Iris pigment epithelial cell (primary cell): ENCODE measurements at places on chromosomes 11 and 22.

DNA sequence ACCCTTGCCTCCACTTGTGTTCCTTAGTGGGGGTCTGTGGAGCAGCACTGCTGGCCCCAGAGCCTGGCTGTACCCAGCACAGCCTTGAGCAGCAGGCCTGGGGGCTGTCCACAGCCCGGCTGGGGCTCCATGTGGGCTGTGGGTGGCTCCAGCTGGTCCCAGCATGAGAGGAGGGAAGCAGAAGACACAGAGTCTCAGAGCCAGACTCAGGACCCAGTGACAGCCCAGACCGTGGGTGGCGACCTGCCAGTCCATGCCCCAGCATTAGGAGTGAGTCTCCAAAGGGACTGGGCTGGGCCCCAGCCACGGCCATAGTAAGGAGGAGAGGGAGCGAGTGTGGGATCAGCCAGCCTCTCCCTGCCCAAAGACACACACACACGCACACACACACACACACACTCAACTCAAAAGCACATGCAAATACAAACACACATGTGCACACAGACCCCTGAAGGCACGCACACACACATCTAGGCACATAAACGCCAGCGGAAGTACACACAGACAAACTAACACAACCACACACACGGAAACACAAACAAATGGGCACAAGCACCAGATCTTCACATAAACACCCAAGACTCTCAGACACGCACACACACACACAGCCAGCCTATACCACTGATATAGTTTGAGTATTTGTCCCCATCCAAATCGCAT, 16.7 kb upstream of the LRRC10B start:
- DNase-seq = no peak

- DNase-seq = no peak
These were observed 28.6 kb downstream of the LRFN4 start for GRCh38 chr11:66885469-66885868.

DNA sequence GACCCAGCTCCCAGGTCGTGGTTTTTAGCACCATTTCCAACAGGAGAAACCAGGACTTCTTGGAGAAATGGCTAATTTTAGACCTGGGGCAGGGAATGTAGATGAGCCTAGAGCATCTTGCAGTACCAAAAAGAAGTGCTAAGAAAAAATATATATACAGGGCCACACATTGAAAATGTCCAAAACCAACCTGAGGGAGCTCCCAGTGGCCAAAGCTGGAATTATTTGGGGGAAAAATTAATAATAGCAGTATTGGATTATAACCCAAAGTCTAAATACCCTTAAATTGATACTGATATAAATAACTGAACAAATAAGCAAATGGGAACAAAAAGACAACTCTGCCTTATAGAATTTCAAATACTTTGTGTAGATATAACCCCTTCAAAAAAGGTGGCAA, 108.0 kb downstream of the PARVA start:
- no peak for DNase-seq

DNA sequence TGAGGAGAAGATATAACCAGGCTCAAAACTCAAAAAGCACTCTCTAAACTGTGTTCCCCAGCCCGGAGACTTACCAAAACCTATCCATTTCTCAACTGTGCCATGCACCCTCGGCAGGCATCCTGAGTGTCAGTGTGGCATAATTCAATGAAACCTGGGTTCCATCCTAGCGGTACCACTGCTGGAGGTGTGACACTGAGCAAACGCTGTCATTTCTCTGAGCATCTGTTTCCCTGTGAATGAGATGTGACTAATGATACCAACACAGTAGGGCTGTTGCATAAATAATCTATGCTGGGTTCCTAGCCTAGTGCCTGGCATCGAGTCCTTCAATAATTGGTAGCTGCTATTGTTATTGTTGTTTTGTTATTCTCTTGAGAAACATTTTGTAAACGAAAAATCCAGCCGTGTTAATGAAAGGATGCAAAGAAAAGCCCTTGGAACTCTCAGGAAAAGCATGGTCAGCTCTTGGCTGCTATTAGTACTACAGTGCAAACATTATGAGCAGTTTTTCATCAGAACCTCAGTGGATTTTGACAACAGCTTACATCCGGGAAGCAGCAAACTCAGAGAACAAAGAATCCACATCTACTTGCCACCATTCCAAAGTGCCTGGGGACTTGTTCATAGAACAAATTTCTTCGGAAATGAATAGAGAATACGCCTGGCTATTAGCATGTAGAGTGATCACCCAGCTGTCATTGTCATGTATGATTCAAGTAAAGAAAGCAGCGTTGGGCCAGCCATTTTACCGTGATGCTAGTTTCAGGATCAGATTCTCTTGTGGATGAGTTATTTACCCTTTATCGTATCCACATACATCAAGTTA, 53.7 kb downstream of the TECTA start:
- no peak for DNase-seq

GRCh38 chr11:95821640-95822039, 31.3 kb downstream of the CEP57 start:
- DNase-seq = peak; percentile 71

DNA sequence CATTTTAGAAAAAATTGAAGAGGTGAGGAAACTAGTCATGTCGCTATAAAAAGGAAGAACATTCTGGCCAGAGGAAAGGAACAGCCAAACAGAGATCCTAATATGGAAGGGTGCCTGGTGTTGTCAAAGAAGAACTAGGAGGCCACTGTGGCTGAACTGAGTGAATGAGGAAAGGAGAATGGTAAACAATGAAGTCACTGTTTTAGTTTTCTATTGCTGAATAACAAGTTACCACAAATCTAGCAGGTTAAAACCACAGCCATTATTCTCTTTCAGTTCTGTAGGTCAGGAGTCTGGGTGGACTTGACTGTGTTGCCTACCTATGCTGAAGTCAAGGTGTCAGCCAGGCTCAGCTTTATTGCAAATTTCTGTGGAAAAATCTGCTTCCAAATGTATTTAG, 549.3 kb upstream of the CCDC90B start:
- peak; percentile 11 for DNase-seq

- no peak for DNase-seq
These were observed 2.9 kb downstream of the SMARCB1 start for GRCh38 chr22:23789638-23790037.

DNA sequence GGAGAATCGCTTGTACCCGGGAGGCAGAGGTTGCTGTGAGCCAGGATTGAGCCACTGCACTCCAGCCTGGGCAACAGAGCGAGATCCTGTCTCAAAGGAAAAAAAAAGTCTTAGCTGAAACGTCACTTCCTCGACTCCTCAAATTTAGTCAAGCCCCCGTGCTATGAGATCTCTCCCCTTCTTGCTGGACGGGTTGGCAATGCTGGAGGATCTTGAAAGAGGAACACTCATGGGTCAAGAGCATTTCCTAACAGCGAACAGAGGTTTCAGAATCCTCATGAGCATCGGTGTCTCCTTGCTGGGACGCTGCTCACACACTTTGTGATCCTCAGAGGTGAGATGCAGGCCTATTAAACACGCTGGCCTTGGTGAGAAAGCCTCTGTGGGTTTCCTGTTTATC, 35.9 kb downstream of the APOL3 start:
- no peak for DNase-seq

DNA sequence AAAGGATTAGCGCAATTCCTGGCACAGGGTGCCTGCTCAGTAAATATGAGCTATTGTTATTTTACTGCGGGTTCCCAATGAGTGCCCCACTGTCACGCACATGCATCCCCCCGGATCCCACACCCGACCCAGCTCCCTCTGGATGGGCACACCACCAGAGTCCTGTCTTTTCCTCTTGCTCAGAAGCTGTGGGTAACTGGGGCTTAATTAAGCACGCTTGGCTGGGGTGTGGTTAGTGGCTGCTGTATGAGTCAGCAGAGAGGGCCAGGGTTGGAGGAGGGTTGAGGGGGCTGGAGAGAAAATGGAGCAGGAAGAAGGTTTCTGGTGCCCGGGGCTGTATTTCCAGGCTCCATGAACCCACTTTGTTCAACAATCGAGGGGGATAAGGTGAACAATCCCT, 30.3 kb upstream of the NECTIN1 start:
- DNase-seq = peak; percentile 72

DNA sequence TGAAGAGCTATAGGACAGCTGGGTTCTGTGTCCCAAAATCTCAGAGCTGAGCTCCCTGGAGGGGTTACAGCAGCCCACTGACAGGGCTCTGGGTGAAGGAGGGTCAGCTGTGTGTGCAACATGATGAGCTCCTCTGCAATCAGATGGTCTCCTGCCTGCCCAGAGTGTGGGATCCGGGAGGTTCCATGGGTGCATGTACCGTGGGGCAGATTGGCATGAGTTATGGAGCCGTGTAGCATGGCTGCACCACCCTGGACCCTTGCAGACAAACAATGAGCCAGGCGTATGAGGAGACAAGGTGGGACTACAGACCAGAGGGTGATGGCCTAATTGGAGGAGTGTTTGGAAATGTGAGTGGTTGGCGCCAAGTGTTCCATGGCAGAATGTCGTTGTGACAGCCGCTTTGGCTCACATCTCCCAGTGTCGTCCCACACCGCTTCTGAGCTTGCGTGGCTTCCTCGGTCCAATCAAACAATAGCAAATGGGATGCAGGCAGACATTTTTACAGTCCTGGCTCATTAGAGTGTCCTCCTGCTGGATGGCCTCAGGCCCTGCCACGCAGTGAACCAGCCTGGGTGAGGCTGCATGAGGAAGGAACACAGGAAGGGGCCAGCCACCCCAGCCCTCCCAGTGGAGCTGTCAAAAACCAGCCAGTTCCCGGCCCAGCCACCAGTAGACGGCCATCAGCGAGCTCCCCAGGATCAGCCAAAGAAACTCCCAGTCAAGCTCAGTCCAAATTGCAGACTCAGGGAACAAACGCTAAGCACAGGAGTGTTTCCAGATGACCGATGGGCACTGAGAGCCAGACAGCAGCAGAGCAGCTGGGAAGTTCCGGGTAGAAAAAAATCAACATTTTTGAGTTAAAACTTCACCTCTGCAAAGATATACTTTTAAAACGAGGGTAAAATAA, 1066.9 kb downstream of the BRD1 start:
- DNase-seq = no peak

DNA sequence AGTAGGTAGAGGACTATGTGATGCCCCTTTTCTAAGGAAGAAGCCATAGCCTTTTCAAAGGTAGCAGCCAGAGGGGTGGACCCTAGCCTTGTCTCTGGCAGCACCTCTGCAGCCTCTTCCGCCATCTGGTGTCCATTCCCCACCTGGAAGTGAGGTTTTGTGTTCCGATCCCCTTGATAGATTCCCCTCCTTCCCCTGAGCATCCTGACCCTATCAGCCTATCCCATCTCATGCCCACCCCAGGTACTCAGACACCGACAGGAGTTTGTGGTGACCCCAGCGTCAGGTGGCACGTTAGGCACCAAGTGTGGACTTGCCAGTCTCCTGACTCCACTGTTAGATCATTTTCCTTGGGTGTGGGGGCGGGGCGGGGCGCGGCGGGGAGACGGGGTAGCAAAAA, 398 bp upstream of the FAM89B start:
- DNase-seq = peak; percentile 52

- DNase-seq = no peak
These were observed 23.9 kb downstream of the RTN4R start for GRCh38 chr22:20244250-20244648.

- DNase-seq = no peak
These were observed 35.9 kb upstream of the GRK2 start for GRCh38 chr11:67230406-67230805.

DNA sequence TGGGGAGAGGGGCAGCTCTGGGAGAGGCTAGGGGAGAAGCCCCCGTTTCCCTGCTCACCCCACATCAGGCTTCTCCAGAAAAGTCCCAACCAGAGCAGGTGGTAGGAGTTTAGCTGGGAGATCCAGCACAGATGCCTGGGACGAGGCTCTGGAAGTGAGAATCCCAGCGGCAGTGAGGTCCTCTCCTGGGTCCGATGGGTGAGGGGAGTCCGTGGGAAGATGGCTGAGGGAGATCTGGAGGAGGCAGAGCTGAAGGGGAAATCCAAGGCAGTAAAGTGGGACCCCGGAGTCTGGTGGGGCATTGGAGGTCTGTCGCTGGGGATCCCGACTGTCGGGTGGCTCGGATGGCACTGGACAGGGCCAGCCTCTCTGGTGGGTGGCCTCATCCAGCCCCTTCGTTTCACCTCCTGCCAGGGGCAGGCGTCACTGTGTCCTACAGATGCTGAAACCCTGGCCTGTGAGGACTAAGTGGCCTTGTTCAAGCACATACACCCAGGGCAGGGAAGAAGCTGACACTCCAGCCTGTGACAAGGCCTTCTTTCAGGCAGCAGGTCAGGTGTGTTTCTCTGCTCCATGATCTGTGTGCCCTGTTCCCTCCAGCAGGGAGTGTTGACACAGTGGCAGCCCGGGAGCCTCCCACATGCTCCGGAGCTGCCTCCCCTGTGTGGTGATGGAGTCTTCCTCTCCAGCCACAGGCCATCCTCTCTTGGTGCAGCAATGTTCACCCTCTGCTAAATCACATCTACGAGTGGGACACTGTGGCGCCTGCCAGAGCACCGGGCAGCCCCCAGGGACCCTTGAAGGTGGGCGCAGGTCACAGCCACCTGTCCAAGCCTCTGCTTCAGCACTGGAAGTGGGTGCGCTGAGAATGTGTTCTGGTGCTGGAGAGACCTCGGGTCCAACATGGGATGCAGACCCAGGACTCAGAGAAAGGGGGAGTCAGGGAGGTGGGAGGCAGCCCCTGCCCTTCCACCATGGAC, 850.8 kb downstream of the BRD1 start:
- DNase-seq = no peak

DNA sequence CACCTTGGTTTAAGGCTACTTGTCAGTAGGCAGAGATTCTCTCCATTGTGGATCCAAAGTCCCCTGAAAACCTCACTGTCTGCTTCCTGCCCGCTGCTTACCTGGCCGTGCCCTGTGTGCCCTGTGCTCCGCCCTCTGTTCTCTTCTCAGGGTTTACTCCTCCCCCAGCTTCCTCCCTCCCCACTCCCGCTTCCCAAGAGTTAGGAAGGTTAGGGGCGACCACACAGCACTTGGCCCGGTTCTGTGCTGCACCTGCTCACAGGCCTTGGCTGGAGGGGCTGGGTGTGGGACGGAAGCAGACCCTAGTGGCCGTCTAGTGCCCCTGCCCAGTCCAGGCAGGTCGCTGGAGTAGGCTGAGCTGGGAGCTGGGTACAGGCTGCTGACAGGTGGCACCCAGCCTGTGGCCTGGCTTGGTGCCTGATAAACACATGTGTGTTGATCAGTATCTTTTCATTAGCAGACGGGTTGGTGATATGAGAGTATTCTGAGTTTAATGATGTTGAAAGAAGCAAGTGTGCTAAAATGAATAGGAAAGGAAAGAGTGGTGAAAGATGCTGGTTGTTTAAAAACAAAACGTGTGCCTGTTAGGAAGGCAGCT, 40.5 kb downstream of the GRAMD4 start:
- no peak for DNase-seq

- DNase-seq = peak; percentile 56
These were observed 6.0 kb upstream of the RAB3IL1 start for GRCh38 chr11:61923166-61924063.

- DNase-seq = no peak
These were observed 52.3 kb upstream of the CCDC188 start for GRCh38 chr22:20203142-20203551.

- DNase-seq = peak; percentile 58
These were observed 91.6 kb downstream of the STIM1 start for GRCh38 chr11:3947061-3947460.
